ENCODE measurements at places on chromosomes 5 and 9.

DNA sequence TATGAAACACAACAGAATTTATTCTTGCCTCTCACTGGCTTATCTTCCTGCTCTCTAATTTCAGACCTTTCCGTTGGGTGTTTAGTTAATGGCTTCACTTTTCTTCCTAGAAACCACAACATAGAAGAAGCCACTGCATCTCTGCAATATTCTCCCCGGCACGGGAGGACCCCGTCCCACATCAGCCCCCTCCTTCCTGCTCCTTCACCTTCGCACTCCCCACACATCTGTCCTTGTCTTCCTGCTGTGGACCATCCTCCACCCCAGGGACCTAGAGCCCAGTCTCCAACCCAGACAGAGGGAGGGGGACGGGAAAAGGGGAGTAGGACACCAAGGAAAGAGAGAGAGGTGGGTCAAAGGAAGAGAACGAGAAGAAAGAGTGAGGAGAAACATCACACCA lies 1.4 kb downstream of the OR2V1 start:
- DNase-seq: no peak

- no peak for DNase-seq
Measured at GRCh38 chr5:10502578-10502977, 60.9 kb downstream of the ROPN1L start.

DNA sequence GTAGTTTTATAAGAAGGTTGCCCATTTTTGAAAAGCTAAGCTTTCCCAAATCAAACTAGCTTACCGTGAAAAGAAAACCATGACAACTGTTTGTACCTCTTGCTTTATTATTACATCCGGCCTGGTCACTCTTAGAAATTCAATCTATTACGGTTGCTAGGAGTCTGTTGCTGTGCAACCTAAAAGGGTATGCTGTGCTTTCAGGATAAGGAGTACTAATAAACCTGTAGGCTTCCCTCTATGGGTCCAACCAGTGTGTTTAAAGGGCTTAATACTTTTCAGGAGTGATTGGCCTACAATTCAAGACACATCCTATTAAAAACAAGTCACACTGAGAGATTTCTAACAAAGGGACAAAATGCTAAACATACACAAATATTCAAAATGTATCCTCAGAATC lies 27.1 kb downstream of the RFX3 start:
- DNase-seq: no peak

GRCh38 chr5:149073213-149073612 lies 10.4 kb upstream of the SH3TC2 start:
- DNase-seq: no peak

- DNase-seq: no peak
Measured at GRCh38 chr5:134570365-134570758, 44.9 kb downstream of the JADE2 start.

DNA sequence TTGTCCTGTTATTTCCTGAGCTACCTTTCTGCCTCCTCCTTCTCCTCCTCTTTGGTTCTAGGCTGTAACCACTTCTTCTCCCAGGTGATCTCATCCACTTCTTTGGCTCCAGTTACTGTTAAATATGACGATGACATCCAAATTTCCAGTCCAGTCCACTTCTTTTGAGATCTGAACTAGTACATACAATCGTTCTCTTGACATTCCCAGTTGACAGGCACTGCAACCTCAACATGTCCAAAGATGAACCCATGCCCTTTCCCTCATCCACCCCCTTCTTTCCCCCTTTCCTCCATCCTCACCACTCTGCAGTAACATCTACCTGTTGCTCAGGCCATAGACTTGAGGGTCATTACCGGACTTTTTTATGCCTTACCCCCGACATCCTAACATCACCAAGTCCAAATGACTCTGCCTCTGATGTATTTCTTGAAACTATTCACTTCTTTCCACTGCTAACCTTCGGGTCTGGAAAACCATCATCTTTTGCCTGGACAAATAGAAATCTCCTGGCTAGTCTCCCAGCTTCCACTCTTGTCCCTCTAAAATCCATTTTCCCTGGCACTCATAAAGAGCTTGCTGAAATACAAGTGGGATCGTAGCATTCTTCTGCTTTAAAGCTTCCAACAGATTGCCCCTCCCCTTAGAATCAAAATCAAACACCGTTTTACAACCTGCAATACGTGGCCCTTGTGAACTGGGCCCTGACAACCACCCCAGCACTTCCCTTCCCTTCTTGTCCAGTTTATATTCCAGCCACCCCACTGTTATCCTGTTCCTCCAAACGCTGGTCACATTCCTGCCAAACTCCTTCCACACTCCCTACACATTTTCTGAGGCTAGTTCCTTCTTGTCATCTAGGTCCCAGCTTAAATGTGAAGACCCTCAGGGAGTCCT lies 31.5 kb downstream of the KLF9 start:
- DNase-seq: no peak

DNA sequence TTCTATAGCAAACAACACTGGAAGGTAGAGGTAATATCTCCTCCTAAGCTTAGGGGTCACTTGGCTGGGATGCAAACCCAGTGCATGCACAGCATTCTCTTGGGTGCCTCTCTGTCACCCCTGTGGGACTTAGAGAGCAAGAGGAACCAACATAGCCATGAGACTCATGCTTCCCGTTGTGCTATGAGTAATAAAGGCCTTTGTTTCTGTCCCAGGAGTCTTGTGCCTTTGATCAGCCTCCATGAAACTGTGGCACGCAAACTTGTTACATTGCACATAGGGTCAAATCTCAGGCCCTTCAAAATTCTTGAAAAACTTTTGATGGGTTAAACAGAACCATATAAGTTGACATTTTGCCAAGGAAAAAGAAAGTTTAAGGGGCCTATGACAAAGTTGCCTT lies 272.8 kb downstream of the TAF11L14 start:
- no peak for DNase-seq

GRCh38 chr5:44532981-44533380 lies 143.8 kb upstream of the FGF10 start:
- no peak for DNase-seq

DNA sequence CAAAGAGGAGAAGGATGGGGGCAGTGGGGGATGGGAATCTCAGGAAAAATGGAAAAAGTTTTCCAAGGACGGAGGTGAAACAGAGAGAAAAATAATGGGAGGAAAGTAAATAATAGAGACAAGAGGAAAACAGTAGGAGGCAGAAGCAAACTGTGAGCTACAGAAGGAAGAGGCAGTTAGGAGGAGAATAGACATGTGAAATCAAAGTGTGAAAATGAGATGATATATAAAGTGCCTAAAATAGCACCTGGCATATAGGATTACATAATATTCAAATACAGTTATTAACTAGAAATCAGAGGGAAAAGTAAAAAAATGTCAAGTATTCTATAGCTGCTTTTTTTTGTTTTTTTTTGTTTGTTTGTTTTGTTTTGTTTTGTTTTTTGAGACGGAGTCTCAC lies 44.0 kb upstream of the PLIN2 start:
- no peak for DNase-seq

DNA sequence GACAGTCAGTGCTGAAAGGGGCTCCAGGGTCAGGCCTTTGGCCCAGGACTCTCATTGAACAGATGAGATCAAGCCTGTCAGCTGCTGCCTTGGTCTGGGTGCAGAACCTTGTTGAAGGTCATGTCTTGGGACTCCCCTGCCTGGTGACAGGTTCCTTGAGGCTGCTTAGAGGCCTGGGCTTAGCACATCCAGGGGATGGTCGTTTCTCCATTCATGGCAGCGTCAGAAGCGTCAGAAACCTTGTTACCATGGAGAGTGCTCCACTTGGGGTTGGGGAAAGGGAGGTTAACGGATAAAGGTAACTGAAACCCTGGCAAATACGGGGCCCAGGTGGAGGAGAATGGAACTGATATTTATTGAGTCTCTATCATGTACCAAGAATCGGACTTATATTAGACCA lies 8.8 kb downstream of the ARPC5L start:
- no peak for DNase-seq

- DNase-seq: no peak
Measured at GRCh38 chr9:37269221-37269620, 148.8 kb downstream of the ZCCHC7 start.

- DNase-seq: no peak
Measured at GRCh38 chr9:91428927-91429351, 5.3 kb upstream of the NFIL3 start.

DNA sequence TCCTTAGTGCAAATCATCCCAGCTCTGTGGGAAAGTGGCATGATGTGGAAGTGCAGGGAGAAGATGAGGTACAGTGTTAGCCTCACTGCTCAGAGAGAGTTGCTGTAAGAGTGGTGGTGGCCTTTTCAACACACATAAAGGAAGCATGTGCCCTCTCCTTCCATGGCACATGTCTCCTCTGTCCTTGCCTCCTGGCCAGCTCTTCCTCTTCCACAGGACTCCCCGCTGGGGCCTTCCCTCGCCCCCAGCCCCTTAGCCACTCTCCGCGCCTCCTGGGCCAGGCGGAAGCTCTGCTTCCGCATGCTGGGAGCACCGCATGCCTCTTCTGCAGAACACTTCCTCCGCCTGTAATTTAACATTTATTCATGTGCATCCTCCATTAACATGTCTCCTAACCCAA lies 4.8 kb upstream of the KCNMB1 start:
- no peak for DNase-seq

DNA sequence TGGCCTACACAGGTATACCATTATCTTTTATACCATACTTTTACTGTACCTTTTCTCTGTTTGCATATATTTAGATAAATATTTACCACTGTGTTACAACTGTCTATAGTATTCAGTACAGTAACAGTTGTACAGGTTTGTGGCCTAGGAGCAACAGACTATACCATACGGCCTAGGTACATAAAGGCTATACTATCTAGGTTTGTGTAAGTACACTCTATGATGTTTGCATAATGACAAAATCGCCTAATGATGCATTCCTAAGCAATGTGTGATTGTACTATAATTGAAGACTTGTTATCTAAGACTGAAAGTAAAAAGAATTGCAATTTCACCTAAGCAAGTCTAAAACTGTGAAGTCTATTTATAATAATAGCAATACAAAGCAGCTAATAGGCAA lies 3.9 kb downstream of the C9orf72 start:
- DNase-seq: no peak

Measured in DMS 273 treated with DMSO at 0.1 percent for 48 hours (cell line).